ENCODE measurements at places on chromosomes 16 and 17.

DNA sequence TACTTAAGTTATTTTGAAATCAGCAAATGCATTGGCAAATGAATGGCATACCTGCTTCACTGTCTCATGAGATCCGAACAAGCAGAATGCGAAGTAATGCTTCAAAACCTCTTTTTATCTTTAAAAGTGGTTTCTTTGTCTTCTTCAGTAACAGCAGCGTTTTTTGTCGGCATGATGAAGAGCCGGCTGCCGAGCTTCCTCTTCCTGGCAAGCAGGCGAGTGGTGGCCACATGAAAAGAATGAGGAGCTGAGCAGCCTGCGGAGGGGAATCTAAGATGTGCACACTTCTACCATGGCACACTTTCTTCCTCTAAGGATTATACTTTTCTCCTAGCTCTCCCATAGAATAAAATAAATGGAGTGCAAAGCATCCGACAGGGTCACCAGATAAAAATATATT is 42.4 kb upstream of the AKTIP start:
- no peak for DNase-seq

DNA sequence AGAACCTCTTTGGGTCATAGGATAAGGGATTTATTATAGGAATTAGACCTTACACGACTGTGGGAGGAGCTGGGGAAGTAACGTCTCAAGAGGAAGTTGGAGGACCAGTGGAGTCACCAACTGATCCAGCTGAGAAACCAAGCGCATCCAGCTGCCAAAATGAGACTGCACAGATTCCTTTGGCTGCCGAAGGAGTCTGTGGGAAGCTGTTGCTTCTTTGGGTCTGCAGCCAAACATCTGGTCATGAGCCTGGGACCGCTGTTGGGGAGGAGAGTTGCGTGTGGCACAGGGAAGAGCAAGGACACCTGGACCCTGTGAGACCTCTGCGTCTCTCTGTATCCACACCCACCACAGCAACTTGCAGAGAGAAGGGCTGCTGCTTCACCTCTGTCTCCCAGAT is 2.4 kb upstream of the NACA2 start:
- no peak for DNase-seq

DNA sequence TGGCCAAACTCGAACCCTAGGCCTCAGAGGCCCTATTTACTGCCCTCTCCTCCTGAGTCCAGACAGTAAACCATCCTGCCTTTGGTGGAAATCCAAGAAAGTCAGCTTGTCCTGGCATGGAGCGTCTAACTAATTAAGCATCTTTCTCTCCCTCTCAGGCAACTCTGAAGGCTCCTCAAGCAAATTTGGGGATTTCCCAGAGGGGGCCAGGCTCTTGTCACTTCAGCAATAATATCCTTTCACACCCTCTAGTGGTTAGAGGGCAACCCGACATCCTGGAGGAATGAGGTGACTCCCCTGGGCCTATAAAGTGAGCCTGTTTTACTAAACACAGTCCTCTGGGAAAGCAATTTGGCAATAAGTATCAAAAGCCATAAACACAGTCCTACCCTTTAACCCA is 60.4 kb downstream of the NOG start:
- no peak for DNase-seq

- DNase-seq = no peak
Measured at GRCh38 chr17:76682296-76682695, 28.5 kb downstream of the MXRA7 start.

DNA sequence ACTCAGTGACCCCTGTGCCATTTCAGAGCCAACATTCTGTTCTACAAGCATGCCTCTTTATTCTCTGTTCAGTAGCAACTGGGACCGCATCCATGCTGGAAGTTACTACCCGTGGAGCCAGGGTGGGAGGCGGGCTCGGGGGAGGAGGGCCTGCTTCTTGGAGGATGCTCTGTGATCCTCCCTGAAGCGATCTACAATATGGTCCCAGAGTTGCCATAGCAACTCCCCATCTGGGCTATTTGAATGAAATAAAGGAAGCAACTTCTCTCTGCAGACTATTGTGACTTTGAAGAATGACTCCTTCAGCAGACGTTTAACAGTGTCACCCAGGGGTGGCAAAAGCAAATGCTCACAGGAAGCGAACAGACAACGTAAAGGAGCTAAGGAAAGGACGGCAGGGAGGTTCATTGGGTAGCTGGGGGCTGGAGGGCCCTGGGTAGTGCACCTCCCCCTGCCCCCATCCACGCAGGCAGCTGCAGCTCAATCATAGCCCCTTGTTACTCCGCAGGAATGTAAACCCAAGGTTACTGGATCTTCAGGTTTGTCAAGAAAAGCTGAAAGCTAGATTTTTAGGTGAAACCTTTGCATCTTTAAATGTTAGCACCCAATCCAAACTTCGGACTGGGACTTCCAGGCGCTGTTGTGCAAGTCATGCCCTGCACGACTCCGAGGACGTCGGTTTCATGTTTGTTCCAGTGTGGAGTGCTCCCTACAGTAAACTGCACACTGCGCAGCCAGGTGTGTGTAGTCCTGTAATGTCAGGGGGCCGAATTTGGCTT is 51.1 kb upstream of the MEAK7 start:
- no peak for DNase-seq

DNA sequence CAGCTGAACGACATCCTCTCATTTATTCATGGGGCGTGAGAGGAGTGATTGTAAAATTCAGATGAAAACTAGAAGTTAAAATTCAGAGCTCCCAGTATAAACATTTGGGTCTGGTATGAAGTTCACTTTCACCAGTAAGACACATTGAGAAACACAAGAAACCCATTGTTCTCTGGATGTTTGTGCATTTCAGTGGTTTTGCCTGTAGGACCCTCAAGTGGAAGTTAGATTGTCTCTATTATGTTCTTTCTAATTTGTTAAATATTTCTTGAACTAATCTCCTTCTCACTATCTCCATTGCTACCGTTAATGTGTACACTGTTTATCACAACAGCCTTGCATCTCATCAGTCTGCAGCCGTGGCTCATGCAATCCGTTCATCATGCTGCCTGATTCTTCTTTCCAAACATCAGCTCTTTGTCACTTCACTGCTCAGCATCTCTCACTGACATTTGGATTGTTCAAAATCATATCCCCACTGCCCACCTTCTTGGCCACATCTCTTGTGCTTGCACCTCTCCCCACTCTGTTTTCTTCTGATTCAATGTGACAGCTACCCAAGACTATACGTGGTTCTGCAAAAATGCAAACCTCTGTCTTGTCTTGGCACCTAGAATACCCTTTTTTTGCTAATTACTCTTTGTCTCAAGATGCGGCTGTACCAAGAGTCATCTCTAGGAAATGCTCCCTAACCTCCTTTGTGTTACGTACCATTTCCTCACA is 49.5 kb downstream of the HLF start:
- DNase-seq = no peak

GRCh38 chr16:78763821-78764440 is 664.5 kb downstream of the WWOX start:
- no peak for DNase-seq

DNA sequence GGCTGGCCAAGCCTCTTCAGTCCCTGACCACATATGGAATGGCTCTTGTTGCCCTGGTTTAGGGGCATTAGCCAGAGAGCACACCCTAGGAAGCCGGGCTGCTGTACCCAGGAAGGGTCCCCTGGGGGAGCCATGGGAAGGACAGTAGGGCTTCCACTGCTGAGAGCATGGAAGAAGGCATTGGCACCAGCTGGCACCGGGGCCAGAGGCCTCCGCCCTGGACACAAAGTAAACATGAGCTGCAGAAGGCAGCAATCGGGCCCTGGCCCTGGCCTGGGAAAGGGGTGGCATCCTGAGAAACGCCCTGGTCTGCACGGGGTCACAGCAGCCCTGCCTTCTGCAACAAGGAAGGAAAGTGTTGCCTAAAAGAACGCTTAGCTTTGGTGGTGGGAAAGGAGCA is 49.4 kb downstream of the VAC14 start:
- no peak for DNase-seq

GRCh38 chr17:2056206-2057174 is 1.6 kb downstream of the HIC1 start:
- no peak for DNase-seq

GRCh38 chr16:67460168-67460567 is 20.8 kb downstream of the ATP6V0D1 start:
- no peak for DNase-seq

DNA sequence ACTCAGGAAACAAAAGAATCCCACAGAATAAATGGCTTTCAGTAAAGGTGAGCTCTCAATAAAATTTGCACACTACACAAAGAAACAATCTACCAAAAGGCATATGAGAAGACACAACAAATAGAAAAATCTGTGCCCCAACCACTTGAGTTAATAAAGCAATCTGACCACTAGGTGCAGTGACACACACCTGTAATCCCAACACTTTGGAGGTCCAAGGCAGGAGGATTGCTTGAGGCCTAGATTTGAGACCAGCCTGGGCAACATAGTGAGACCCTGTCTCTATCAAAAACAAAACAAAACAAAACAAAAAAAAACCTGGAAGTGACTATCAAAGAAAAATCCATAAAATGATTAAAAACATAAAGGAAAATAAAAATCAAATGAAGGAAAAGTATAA is 9.6 kb upstream of the ABCA5 start:
- DNase-seq = no peak

- DNase-seq = no peak
Measured at GRCh38 chr17:58238147-58238634, at the start of gene LPO. LPO (plus strand) TSS chr17:58238584; CDS start chr17:58242980, 4,396 bp downstream.

GRCh38 chr16:49513040-49513439 is 139.4 kb downstream of the C16orf78 start:
- no peak for DNase-seq

Data from DMS79 treated with DMSO at 0.1 percent for 48 hours (cell line).